AG04449 (cell line): ENCODE measurements at places on chromosomes 6 and 20.

DNA sequence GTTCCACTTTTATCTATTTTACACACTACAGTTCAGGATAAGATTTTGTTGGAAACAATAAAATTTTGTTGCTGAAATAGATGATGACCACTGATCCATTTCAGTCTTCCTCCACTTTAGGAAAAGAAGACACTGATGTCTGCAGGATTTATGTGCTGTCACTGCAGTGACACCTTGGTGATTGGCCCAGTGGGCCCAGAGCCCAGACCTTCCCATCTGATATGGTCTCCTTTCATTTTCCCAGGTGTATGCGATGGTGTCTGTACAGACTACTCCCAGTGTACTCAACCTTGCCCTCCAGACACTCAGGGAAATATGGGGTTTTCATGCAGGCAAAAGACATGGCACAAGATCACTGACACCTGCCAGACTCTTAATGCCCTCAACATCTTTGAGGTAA lies 19.6 kb upstream of the ADGRF4 start:
- no peak for DNase-seq

DNA sequence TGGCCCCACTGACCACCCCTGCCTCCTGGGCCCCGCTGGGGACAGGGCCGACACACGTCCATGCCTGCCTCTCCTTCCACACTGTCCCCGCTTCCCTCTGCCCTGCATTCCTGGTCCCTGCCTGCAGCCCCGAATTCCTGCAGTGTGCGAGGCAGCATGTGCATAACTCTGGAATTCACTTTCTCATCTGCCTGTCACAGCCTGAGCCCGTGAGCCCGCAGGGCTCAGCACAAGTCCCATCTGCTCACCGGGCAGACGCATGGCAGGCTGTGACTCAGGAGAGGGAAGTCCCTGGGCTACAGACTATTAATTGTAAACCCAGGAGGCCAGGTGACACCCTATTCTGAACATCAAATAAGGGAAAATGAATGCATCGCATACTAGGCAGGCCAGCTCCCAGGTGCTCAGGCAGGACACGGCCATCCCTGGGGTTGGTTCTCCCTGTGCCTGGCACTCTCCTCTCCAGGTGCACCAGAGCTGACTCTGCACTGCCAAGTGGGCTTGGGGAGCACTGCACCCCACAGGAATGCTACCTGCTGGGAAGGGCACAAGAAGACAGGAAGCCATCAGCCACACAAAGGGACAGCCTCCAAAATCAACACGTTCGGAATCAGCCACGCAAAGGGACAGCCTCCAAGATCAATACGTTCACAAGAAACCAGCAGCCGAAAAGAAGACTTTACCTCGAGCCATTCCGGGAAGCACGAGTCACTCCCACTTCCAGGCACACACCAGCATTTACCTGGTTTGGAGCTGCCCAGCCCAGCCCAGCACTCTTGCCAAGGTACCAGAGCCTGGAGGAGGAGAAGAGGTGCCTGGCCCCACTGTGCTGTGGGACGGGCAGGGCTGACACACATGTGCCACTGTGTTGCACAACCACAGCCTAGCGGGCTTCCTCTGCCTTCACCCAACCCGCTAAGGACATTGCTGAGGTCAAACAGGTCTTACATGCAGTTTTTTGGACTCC lies 65.9 kb downstream of the DLL1 start:
- no peak for DNase-seq

DNA sequence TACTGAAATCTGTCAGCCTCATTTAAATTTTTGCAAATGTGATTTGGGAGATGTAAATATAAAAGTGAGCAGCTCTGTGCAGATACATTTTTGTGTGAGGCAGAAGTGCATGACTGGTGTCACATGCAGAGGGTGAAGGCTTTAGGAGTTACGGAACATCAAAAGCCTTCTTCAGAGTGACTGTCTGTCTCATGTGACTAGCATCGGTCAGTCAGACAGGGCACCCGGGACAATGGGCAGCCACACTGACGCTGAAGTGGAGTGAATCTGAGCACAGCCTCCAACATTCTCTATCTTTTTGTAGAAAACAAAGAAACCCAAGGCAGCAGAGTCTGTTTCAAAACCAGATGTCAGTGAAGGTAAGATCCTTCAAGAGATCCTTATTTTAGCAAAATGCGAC lies 7.9 kb upstream of the FAM209A start:
- DNase-seq = no peak

GRCh38 chr20:54065601-54066038 lies 4.8 kb downstream of the BCAS1 start:
- no peak for DNase-seq
